ENCODE measurements at places on chromosomes 11 and 22. TPM values are rescaled to one million over a fixed set of nuclear protein-coding genes. Genes with fewer than 3 reads are reported as not detected.

Gene RAB38
- 8.1 TPM for total RNA-seq

GRCh38 chr11:18633256-18634139 is 644 bp downstream of the SPTY2D1 start:
- DNase-seq, result no peak

GRCh38 chr11:34926101-34926830 is 9.8 kb downstream of the PDHX start:
- no peak for DNase-seq

- DNase-seq, result no peak
Measured at GRCh38 chr11:128480066-128480465, 107.3 kb downstream of the ETS1 start.

- no peak for DNase-seq
Measured at GRCh38 chr22:24247011-24247507, 2.2 kb upstream of the GGT5 start.

DNA sequence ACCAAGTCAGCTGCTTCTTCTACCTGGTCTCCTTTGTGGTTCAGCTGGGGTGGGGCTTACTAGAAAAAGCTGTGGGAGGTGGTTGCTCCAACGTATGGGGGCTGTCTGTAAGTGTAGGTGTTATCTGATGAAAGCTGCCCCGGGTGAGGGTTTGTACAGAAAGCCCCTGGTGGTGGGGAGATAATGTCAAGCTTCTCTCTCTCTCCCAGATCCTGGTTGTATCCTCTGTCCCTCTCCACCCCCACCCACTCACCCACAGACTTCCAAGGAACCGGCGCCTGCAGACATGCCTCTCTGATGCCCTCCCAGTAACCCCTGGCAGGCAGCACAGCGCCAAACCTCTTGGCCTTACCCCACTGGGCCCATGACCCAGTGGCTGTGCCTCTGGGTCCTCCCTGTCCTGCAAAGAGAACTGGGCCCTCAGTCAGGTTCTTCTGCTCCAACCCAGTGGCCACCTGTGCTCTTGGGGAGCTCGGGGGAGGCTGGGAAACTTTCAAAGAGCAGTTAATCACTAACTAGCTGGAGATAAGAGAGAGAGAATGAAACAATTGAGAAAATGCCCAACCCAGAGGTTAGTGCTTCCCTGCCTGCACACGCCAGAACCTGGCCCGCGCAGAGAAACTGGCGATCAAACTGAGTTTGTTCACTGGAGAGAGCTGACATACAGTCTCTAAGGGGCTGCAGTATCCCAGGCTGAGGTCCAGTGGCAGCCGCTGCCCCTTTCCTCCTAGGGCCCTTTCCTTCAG is 20.4 kb upstream of the EHF start:
- peak; percentile 76 for DNase-seq

GRCh38 chr11:113876074-113876797 is 864 bp upstream of the USP28 start:
- no peak for DNase-seq
